Activated CD8-positive, alpha-beta T cell treated with anti-CD3 and anti-CD28 coated beads for 36 hours (primary cell): ENCODE measurements at places on chromosomes 6 and 20. TPM values are rescaled to one million over a fixed set of nuclear protein-coding genes. Genes with fewer than 3 reads are reported as not detected.

DNA sequence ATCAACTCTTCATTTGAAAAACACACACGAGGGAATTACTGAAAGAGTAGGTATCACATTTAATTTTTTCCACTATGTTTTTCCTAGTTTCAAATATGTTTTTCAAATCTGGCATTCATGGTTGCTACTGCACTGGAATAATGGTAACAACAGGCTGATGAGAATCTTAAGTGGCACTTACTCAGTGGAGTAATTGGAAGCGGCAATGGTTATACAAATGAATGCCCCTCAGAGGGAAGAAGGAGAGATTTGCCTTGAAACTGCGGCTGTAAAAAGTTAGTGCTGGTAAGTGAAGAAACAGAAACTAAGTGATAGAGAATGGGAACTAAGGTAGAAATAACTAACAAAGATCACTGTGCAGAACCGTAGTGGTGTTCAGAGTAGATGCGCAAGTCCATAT, 41.0 kb upstream of the PDE7B start:
- no peak for DNase-seq

DNA sequence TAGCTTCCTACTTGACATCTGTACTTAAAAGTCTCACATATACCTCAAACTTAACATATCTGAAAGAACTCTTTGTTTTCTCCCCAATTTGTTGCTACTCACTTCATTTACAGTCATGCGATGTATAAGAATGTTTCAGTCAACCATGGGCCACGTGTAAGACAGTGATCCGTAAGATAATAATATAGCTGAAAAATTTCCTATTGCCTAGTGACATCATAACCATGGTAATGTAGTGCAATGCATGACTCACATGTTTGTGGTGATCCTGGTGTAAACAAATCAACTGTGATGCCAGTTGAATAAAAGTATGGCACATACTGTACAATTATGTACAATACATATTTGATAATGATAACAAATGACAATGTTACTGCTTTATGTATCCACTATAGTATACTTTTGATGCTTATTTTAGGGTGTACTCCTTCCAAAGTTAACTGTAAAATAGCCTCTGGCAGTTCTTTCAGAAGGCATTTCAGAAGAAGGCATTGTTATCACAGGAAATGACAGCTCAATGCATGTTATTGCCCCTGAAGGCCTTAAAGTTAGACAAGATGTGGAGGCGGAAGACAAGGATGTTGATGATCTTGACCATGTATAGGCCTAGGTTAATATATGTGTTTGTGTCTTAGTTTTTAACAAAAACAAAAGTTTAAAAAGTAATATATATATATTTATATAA, 579.0 kb downstream of the EPHA7 start:
- DNase-seq = no peak

Gene SLC22A3
- total RNA-seq = not detected

Gene DOK5
- total RNA-seq = 1.4 TPM
